ENCODE measurements at places on chromosomes 11 and 22.

- peak; percentile 55 for DNase-seq
These were observed 54.6 kb upstream of the SC5D start for GRCh38 chr11:121237686-121238658.

DNA sequence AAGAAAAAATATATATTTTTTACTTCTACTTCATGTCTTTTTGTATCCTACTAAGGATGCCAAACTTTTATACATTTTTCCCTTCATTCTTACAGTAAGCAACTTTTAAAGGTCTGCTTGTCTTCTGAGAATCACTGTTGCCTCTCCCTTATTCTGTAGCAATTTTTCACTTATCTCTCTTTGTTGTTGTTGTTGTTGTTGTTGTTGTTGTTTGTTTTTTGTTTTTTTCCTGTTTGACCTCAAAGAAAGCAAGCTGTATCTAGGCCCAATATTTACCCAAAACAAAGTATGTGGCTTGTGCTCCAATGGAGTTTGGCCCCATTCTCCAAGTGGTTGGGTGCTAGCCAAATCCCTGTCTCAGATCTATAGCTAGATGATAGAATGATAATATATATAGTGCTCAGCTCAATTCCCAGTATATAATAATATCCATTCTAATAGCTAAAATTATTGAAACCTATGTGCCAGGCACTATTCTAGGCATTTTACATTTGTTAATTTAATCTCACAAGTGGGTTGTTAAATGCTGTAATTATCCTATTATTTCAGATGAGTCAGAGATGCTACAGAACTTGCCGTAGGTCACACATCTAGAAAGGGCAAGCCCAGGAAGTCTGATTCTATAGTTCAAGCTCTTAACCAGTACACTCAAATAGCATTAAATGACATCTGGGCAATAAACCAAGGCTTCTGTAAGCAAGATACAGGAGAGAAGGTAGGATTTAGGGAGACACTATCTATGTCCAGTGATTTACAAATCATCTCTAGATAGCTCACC lies 205.1 kb upstream of the PITPNB start:
- DNase-seq = no peak

- no peak for DNase-seq
These were observed 123.4 kb upstream of the SEZ6L start for GRCh38 chr22:26045860-26046259.

DNA sequence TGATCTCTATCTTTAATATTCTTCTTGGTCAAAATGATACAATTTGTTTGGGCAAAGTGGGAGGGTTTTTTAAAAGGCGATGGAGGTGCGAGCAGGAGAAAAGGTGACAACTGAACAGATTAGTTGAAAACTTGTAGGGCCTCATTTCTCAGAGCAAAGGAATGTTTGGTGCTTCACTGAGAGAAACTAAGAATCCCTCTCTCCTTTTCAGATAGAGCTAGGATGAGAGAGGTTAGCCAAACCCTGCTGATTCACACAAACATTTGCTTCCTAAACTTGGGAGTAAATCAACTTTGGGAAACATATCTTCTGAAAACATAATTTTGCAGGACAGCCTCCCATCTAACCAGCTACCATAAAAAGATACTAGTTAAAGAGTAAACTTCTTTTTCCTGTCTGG lies 57.0 kb downstream of the PHF21A start:
- no peak for DNase-seq

DNA sequence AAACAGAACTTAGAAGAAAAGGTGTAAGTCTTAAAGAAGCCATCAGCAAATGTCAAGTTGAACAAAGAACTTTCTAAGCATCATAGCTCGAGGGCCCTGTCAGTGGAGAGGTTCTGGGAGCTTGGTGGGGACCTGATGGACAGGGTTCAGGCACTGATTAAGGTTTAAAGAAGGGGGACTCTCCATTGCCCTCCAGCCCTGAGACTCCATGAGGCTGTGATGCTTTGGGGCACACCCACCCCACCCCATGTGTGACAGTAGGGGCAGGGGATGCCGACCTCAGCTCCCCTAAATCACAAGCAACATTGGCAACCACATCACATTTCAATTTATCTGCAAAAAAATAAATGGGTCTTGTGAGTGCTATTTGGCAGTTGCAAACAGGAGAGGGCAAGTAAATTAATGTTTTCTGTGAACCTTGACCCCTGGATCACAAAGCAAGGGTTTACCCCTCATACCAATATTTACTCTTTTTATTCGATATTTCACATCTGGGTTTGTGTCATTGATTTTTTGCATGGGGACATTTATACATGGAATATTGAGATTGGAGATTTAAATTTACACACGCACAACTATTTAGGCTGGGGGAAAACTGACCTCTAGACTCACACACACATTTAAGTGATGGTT lies 37.1 kb upstream of the ANO1 start:
- DNase-seq = no peak

DNA sequence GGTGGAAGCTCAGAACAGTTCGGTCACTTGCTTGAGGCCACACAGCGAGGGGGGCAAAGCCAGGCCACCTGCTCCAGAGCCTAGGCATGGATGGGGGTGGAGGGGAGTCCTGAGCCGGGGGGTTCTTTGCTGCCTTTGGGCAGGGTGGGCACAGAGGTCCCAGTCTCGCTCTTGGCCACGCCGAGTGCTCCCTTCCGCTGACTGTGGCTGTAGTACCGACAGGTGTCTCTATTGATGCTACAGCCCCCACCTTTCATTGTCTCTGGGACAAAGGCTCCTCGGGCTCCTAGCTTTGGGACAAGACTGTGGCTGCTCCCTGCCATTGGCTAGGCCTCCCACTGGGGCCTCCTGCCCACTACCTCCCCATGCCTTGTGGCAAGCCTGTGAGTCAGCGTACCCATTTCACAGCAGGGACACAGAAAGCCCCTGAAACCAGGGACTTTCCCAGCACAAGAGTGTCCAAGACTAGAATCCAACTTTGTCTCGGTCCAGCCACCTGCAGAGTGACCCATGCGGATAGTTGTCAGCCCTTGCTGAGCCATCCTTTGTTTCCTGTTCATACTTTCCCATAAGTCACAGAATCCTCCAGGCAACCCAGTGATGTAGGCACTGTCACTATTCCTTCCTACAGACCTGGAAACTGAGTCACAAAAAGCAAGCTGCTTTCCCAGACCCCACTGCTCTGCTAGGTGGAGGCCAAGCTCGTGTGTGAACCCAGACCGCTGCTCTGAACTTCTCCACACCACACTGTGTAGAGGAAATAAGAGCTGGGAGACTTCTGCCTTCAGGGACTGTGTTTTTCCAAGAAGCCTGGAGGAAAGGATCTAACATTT lies 17.2 kb downstream of the MYEOV start:
- DNase-seq = peak; percentile 18

Data from right hindlimb (tissue), 1 donor.